Right renal pelvis (tissue), 4 donors: ENCODE measurements at places on chromosomes 5 and 9. TPM values are rescaled to one million over a fixed set of nuclear protein-coding genes. Genes with fewer than 3 reads are reported as not detected.
A peak's percentile ranks its signal among the peaks of the same experiment; 100 is the strongest.

DNA sequence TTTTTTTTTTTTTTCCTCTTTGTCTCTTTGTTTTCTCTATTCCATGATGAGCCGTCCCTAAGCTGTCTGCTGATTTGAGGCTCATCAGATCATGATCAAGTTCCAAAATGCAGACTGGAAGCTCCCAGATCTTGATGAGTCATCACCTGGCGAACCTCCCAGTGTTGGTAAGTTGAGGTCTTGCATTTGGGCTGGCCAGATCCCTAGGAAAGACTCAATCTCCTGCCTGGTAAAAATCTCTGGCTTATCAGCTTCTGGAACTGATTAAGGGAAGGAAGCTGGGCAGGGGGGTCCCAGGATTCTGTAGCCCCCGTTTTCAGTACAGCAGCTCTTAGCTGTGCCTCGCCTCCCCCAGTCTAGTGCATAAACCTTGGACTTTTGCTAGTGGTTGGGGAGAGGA, 69.0 kb downstream of the TSPAN17 start:
- no peak for DNase-seq

The FANCG gene
- 43.6 TPM for polyA plus RNA-seq

DNA sequence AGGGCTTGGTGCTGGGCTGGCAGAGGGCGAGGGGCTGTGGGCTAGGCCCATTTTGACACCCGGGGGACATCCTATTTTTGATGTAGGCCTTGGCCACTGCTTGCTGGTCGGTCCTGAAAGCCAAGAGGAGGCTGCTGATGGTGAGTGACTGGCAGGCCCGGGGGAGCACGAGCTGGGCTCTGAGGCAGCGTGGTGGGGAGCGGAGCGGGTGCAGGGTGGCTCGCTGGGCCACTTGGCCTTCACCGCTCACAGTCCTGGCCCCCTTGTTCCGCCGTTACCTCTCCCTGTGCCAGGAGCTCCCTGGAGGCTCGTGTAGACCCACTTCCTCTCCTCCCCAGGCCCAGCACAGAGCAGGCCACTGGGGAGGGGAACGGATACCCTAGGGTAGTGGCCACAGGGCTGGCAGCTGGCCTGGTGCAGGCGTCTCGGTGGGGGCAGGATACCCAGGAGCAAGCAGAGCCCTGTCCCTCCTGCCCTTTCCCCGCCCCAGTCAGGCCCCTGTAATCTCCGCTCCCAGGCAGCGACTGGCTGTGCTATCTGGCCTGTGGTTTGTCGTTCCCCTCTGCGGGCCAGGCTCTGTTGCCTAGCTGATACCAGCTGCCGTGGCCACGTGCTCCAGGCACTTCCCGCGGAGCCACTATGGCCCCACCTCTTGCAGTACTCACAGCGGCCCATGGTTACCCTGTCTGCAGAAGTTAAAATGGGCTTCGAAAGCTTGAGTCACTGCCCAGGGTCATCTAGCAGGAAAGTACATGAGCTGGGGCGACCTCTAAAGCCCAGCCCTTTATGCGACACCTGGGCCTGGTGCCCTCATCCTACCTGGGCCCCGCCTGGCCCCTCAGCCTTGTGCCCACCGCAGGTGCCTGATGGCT, 11.7 kb upstream of the DOLPP1 start:
- no peak for DNase-seq

GRCh38 chr5:15452781-15453180, 47.2 kb upstream of the FBXL7 start:
- DNase-seq: no peak

- DNase-seq: no peak
Measured at GRCh38 chr5:157839157-157839795, 19.7 kb downstream of the CLINT1 start.

- DNase-seq: no peak
Measured at GRCh38 chr5:154648706-154649105, 106.5 kb upstream of the LARP1 start.

GRCh38 chr5:115389034-115389798, 92.8 kb upstream of the CCDC112 start:
- DNase-seq: no peak

DNA sequence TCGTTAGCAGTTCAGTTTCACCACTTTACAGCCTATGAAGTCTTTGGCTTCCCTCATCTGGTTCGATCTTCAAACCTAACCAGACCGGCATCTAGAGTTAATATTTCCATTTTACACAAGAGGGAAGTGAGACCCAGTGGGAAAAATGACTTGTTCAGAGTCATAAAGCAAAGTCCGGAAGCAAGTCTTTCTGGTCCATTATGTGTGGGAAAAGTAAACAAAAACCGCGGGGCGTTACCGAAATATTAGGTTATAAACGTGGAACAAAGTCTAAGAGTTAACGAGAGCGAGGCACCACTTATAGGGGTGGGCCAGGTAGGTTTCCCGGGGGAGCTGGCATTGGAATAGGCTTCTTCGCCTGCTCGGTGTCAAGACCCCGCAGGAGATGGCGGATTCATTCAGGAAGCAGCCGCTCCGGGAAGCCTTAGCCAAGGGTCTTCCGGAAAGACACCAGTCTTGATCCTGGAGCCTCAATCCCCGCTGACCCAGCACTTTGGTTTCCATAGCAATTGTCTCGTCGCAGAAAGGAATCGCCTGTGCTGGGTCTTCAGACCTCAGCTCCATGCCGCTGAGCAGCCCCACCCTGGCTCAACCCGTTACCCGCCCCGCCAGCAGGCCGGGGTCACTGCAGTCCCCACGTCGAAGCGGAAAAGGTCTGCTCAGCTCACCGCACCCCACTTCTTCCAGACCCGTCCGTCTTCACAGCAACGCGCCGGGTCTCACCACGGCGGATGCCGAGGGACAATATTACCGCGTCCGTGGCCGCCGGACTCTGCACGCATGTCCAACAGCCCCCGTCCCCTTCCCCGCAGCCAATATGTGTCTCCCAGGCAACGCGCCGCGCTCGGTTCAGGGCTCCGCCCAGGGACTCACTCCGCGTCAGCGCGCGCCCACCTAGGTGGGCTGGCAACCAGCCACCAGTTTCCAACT, at the start of gene C5orf52:
C5orf52 (plus strand) TSS at position 872 of the 930 bp plus-strand sequence. CDS start 82 bp downstream, outside the sequence.
- peak; percentile 31 for DNase-seq

DNA sequence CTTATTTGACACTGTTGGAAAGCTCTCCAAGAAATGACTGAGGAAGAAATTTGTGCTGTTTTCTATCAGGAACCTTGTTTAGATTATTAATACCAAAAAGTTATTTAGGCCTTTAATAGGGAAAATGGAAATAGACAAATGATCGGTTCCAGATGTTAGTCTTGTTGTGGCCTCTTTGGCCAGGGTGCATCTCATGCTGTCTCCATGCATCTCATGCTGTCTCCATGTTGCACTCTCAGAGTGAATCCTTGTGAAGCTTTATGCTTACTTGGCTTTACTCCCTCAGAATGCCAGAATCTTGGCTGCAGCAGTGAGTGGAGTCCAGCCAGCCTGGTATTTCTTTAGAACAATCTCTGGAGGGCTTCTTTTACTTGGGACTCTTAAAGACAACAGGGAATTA, 185.5 kb downstream of the ARHGAP26 start:
- DNase-seq: no peak

DNA sequence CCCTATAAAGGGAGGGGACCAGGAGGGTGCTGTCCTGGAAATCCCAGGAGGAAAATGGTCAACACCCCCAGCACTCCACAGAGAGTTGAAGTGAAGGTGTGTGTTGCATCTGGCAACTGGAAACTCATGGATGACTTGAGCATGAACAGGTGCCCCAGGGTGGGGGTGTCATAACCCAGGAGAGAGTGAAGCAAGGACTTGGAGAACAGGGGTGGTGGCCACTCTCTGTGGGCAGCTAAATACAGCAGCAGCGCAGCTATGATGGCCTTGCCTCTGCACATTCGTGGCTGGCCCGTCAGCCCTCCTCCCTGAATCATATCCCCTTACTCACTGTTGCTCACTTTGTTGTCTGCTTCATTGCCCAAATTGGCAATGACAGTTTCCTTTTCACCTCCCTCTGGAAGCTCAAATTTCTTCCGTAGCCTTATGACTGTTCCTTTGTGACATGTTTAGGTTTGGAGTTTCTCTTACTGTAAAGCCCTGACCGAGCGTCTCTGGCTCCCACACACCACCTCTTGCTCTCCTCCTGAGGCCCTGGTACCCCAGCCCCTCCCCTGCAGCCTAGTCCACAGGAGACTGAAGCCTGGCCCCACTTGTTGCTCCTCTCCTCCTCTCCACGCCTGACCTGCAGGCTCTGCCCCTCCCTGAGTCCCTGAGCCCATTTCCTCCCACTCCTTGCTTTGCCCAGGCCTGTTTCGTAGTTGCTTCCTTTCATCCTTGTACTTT, 185.8 kb downstream of the CD180 start:
- no peak for DNase-seq

The MELK gene
- 20.9 TPM for polyA plus RNA-seq

- no peak for DNase-seq
Measured at GRCh38 chr9:115921301-115921700, 232.3 kb upstream of the PAPPA start.

DNA sequence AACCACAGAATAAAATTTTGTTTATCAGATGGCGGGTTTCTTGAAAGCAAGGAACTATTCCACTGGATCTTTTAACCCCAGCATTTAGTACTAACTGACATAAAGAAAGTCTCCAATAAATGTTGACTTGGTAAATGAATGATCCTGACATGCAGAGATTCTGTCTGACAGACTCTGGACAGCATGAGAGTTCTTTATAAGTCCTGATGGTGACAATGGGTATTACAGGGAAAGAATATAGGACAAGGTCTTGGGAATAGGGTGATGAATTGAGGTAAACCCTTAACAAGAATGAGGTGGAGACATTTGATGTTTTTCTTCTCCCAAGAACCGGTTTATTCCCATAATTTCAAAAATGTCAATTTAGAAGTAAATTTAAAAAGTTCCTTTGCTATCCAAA, 453.9 kb downstream of the TUSC1 start:
- no peak for DNase-seq

DNA sequence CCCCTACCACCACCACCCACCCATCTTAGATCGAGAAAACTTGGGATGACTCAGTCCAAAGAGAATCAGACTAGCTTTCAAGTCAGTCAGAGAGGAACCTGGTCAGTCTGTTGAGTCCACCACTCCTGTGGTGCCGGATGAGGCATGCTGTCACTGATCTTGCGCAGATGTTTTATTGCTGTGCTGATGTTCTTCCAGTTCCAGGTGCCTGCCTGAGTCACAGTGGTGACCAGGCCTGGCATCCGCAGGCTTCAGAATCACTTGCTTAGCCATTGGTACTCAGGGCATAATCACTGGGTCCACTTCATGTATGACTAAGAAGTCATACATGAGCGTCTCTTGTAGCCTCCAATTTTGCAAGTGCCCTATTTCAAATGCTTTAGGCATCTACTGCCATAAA, 114.1 kb downstream of the MUSK start:
- DNase-seq: no peak

GRCh38 chr9:37929441-37929895, 25.5 kb upstream of the SLC25A51 start:
- DNase-seq: no peak

- DNase-seq: no peak
Measured at GRCh38 chr5:64595031-64595855, 89.4 kb downstream of the RGS7BP start.

DNA sequence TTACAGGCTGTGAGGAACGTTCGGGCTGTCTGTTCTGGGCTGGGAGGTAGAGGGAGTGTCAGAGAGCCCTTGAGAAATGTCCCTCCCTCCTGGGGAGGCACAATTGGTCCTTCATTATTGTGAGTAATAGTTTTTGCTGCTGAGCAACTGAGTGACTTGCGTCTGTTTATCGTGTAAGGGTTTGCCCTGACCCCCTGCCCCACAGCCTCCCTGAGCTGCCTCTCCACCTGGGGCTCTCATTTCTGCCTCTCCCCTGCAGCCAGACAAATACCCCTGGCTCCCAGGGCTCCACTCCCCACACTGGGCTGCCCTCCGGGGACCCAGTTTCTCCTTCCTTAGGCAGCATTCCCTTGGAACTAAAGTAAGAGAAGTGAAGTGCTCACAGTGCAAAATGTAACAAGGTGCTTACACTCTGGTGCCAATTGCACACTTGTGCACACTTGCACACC, 174.9 kb upstream of the MVB12B start:
- no peak for DNase-seq

DNA sequence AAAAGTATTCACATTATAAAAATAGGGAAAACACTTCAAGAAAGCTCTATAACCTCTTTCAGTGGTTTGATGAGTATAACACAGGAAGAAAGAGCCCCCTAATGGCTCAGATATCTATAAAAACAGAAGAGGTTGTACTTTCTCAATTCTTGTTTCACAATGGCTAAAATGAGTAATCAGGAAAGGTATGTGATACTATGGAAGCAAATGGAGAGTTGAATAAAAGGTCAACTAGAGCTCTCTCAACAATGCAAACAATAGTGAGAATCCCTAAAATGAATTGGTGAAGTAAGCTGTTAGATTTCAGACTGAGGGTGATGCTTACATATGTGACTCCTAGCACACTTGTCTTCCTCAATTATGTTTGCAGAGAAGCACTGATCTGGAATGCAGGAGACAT, 584.6 kb upstream of the CDH18 start:
- DNase-seq: no peak

- DNase-seq: no peak
Measured at GRCh38 chr5:179699616-179700237, 960 bp downstream of the CANX start.

- no peak for DNase-seq
Measured at GRCh38 chr9:133942206-133942975, 49.7 kb downstream of the VAV2 start.

GRCh38 chr5:157549283-157549629, 26.3 kb downstream of the ADAM19 start:
- no peak for DNase-seq

- DNase-seq: no peak
Measured at GRCh38 chr5:74552101-74552500, 88.4 kb downstream of the ENC1 start.

GRCh38 chr9:111857555-111858211, 38.9 kb upstream of the UGCG start:
- DNase-seq: no peak

DNA sequence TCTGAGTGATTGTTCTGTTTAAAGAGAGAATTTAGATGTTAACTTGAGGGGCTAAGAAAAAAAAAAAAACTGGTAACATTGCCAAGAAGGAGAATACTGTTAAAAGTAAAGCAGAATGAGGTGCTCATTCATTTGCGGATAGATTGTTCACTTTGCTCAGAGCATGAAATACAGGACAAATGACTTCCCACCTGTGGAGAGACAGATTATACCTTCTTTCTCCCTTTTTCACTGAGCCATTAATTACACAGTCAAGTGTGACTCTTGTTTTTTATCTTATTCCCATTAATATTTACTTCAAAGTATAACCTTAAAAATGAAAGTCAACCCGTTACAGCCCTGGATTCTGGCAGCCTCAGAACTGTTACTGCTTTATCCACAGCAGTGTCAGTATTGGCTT, 264.5 kb downstream of the TAF11L14 start:
- DNase-seq: no peak

The ATP6V0E1 gene
- polyA plus RNA-seq: 232 TPM

DNA sequence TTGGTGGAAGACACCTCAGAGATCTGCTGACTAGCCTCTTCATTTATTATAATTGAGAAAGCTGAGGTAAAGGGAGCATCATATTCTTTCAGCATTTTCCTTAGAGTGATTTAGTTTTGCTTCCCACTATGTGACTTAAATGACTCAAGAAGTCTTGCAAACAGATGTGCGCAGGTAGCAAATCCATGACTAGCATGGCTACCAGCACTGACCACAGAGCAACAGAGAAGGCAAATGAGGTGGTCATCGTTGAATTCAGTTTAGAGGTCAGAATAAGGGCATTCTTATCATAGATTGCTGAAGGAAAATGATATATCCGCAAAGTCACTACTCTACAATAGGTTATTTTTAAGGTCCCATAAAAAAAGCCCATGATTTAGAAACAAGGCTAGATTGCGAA, 162.2 kb downstream of the PIK3R1 start:
- DNase-seq: no peak

- DNase-seq: no peak
Measured at GRCh38 chr9:120698766-120699165, 15.5 kb downstream of the MEGF9 start.

- no peak for DNase-seq
Measured at GRCh38 chr5:167861129-167861927, 430.1 kb upstream of the WWC1 start.
